ENCODE measurements at places on chromosomes 1 and 21.

- no peak for DNase-seq
Measured at GRCh38 chr21:35075546-35075945, 26.4 kb upstream of the RUNX1 start.

DNA sequence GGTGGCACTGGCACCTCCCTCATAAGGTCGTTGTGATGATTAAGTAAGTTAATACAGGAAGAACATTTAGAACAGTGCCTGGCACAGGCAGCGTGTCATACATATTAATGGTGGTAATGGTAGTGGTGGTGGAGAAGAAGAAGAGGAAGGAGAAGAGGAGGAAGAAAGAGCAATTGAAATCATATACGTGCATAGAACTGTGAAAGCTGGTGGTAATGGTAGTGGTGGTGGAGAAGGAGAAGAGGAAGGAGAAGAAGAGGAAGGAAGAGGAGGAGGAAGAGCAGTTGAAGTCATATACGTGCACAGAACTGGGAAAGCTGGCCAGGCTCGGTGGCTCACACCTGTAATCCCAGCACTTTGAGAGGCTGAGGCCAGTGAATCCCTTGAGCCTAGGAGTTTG is 121.3 kb upstream of the HOOK1 start:
- no peak for DNase-seq

DNA sequence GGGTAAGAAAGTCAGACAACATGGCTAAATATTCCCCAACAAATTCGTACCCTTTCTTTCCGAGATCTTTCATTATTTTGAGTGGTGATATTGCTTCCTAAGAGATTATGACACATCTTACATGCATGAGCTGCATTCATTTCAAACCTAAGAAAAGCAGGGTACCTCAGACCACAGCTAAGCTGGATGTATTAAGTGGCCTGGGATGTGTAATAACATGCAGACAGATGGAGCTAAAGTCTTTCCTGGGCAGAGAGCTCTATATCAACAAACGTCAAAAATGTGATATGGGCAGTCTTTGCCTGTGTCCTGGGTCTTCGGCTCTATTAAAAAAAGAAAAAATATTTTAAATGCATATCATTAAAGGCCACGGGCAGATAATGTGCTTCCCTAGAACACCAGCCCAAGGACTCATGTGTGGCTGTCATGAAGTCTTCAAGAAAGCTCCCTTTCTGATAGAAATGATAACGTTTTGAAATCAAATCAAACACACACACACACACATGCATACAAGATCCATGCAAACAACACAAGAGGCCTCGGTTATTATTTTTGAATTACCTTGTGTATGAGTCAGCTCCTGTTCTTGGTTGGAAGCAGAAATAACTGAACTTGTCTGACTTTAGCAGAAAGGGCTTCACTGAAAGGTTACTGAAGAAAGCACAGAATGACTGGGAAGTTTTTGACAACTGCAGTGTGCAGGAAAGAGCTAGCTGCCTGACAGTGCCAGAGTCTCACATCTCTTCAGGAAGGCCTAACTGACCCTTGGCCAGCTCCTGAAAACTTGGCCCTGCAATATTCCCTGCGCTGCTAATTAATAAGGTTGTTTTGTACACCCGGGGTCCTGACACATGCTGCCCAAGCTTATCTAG is 231.2 kb downstream of the DSCAM start:
- DNase-seq = no peak

GRCh38 chr21:25818551-25818950 is 83.8 kb downstream of the GABPA start:
- DNase-seq = no peak

DNA sequence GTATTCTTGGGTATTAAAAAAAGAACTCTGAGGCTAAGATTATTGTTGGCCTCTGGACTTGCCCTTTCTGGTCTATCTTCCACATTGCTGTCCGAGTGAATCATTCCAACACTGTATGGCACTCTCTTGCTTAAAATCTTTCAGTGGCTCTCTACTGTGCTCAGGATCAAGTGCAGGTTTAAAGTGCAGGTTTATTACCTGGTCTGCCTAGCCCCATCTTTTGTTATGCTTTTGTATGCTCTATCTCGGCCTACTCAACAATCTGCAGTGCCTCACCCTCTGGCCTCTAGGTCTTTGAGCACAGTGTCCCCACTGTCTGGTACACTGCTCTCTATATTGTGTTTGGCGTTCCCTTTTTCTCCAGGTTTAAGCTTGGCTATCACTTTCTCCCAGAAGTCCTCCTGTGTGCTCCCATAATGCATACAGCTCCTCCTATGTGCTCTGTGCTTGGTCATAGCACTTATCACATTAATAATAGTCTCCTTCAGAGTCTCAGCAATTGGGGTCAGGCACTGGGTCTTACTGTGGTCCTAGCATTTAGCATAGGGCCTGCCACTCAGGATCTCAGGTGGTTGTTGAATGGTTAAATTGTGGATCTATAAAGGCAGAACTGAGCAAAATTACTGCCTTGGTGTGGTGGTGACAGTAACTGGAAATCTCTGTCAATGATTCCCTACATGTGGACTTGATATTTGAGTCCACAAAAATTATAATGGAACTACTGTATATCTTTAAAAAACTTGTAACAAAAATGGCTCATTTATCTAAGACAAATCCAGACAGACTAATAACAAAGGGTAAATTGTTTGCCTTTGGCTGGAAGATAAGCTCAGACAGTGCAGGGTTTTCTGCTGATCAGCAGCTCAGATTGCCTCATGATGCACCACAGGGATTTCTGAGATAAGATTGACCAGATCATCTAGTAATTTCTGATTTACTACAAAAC is 10.6 kb upstream of the LDLRAD1 start:
- DNase-seq = no peak

DNA sequence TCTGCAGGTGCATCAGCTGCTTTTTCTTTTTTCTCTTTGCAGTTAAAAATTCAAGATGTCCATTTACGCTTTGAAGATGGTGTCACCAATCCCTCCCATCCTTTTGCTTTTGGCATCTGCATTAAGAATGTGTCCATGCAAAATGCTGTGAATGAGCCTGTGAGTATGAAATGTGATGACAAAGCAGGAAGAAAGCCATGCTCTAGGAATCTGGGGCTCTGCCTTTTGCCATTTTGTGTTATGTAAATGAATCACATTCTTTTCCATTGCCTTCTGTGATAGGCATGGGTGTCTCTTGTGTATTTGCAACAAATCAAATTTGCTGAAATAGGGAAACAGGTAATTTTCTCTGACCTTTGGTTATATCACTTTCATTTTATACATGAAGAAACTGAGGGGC is 19.4 kb downstream of the VPS13D start:
- DNase-seq = no peak

DNA sequence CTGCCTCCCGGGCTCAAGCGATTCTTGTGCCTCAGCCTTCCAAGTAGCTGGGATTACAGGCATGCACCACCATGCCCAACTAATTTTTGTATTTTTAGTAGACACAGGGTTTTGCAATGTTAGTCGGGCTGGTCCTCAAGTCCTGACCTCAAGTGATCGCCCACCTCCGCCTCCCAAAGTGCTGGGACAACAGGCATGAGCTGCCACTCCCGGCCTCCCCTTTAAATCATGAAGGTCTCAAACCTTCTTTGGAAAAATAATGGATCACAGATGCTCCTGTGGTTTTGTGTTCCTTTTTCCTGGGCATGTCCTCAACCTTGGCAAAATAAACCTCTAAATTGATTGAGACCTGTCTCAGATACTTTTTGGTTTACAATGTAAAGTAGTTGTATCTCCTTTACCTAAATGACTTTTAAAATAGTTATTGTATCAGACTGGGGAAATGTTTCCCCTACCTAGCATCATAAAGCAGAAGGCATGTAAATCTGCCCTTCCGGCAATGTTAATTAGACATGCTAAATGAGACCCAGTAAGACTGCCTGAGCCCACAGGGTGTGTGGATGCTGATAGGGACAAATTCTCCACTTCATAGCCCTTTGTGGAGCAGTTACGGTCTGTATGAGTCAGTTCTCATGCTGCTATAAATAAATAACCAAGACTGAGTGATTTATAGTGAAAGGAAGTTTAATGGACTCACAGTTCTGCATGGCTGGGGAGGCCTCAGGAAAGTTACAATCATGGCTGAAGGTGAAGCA is 27.8 kb downstream of the CBR1 start:
- no peak for DNase-seq

DNA sequence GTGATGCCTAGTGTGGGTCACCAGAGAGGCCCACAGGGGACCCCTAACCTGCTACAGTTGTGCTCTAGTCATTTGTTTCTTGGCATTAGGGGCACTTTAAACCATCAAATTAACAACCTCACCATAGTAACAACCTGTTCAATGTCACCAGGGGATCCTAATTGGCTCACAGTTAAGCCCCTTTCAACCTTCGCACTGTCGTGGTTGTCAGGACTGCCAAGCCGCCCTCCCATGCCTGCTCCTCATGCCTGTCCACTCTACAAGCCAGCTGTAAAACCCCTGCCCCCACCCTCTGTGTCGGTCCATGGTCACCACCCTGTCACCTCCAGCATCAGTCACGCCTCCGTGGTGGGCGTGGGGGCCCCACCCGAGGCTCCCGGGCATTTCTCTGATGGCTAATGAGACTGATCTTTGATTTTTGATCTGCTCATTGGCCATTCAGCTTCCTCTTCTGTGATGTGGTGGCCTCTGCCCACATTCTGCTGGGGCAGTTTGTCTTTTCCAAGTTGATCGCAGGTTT is 96.6 kb downstream of the WDR4 start:
- no peak for DNase-seq

DNA sequence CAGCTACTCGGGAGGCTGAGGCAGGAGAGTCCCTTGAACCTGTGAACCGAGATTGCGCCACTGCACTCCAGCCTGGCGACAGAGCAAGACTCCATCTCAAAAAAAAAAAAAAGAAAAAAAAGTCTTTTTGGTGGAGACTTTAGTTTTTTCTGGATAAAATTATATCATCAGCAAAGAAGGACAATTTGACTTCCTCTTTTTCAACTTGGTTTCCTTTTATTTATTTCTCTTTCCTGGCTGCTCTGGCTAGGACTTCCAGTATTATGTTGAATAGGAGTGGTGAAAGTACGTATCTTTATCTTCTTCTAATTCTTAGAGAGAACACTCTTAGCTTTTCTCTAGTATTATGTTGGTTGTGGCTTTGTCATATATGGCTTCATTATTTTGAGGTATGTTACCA is 130.8 kb downstream of the PCBP3 start:
- DNase-seq = no peak

- no peak for DNase-seq
Measured at GRCh38 chr1:29391362-29391880, 155.1 kb downstream of the PTPRU start.

DNA sequence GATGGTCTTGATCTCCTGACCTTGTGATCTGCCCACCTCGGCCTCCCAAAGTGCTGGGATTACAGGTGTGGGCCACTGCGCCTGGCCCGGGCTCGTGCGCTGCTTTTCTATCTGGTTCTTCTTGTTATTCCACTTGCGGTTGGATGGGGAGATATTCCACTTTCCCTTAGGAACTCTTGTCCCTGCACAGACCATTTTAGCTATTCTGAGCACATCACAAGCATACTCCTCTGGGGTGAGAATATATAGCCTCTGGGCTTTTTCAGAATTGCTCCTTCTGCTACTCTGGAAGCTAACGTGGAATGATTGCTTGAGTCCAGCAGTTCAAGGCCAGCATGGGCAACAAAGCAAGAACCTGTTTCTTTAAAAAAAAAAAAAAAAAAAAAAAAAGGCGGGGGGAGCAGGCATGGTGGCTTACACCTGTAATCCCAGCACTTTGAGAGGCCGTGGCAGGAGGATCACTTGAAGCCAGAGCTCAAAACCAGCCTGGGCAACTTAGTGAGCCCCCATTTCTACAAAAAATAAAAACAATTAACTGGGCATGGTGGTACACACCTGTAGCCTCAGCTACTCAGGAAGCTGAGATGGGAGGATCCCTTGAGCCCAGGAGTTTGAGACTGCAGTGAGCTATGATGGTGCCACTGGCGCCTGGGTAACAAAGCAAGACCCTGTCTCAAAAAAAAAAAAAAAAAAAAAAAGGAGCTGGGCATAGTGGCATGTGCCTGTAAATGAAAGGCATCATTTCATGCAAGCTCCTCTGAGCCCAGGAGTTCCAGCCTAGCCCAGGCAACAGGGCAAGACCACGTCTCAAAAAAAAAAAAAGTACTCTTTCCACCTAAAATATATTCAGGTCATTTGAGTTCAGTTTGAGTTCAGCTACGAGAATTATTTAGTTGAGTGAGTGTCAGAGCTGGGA is 11.8 kb upstream of the PGD start:
- no peak for DNase-seq

- DNase-seq = no peak
Measured at GRCh38 chr1:155075535-155075934, 3.1 kb upstream of the EFNA3 start.

- no peak for DNase-seq
Measured at GRCh38 chr1:209808059-209808581, 2.2 kb upstream of the IRF6 start.

GRCh38 chr1:186900539-186901237 is 71.9 kb downstream of the PLA2G4A start:
- no peak for DNase-seq

DNA sequence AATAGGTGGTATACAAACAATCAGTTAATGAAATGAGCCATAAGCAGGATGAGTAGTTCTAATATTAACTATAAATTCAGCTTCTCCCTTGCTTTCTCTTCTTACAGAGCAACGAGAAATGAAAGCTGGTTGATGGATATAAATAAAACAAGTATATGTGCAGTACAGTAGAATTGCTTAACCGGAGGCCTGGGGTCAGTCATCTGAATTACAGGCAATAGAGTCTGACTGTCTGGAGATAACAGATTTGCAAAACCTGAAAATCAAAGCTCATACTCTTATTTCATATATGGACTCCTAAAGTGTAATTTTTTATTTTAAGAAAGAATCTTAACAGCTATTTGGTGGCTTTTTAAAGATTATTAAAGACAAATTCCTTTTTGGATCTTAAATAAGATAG is 43.1 kb upstream of the SGIP1 start:
- DNase-seq = no peak

GRCh38 chr21:27812279-27812678 is 845.4 kb upstream of the ADAMTS5 start:
- no peak for DNase-seq

DNA sequence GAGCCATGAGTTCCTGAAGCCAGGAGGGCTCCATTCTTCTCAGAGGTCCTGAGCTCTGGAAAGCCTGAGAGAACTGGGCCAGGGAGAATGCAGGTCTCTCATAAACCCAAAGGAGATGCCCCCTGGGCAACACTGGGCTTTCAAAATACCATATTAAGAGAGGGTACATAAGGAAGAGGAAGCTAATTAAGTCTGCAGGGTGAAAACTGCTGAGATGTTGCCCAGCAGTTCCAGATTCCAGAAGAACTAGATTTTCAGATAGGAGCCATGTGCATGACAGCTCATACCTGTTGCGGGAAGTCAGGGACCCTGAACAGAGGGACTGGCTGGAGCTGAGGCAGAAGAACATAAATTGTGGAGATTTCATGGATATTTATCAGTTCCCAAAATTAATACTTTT is 40.9 kb downstream of the CYP4A11 start:
- DNase-seq = no peak

Data from stimulated activated CD8-positive, alpha-beta memory T cell treated with anti-CD3 and anti-CD28 coated beads, Interleukin-7, amount 100 ng/mL, for 24 hours (primary cell).